ENCODE measurements at places on chromosomes 16 and 17.
A peak's percentile ranks its signal among the peaks of the same experiment; 100 is the strongest.

DNA sequence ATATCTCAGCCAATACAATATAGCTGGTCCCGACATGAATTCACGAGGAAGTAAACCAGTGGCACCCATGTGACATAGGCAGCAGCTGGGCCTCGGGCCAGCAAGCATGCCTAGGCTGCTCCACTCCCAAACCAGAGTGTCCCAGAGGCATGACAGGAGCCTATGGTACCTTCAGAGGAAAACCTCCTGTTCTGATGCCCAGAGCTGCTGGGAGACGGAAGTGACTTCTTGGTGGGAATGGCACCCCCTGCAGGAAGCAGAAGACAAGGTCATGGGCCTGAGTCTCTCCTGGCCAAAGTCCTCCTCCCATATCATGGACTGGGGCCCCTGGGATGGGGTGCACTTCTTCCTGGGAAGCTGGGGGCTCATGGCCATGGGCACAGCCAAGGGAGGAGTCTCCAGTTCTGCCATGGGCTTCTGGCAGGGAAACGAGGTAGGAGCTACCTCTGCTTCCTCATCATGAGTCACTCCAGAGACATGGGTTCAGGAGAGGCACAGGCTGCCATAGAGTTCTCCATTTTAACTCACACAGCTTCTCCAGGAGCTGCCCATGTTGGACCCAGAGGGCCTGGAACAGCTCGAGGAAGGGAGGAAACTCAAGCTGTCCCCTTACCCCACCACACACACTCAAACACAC is 13.4 kb downstream of the FBF1 start:
- DNase-seq = peak; percentile 73

DNA sequence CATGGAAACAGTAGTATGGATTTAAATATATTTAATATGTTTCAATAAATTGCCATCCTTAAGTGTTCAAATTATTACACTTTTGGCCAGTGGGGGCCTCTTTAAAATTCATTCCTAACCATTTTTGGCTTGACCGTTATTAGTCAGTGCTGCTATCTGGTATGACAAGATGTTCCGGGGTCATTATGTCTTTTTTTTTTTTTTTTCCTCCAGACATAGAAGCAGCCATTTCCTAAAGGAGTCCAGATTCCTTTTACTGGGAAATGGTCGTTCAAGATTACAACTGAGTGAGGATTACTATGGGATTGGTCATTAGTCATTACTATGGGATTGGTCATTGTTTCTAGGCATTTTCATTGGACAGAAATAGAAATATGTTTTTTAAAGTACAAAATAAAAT is 53.4 kb downstream of the NF1 start:
- no peak for DNase-seq

DNA sequence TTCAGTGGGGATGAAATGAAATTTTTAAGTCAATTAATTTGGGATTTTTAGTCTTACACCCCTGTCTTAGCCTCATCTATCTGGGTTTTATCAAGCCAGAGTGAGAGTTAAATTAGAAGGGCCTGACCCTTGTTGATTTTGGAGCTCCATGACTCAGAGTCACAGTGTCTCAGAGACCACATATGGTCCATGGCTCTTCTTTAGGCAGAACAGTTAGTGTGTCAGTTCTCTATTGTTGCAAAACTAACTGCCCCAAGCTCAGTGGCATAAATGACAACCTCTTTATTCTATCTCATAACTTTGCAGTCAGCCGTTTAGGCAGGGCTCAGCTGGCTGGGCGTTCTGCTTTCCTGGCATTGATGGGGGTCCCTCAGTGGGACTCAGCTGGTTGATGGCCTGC is 44.7 kb downstream of the IRF8 start:
- DNase-seq = no peak

GRCh38 chr16:10981697-10982216 is 37.4 kb downstream of the CLEC16A start:
- peak; percentile 81 for DNase-seq

DNA sequence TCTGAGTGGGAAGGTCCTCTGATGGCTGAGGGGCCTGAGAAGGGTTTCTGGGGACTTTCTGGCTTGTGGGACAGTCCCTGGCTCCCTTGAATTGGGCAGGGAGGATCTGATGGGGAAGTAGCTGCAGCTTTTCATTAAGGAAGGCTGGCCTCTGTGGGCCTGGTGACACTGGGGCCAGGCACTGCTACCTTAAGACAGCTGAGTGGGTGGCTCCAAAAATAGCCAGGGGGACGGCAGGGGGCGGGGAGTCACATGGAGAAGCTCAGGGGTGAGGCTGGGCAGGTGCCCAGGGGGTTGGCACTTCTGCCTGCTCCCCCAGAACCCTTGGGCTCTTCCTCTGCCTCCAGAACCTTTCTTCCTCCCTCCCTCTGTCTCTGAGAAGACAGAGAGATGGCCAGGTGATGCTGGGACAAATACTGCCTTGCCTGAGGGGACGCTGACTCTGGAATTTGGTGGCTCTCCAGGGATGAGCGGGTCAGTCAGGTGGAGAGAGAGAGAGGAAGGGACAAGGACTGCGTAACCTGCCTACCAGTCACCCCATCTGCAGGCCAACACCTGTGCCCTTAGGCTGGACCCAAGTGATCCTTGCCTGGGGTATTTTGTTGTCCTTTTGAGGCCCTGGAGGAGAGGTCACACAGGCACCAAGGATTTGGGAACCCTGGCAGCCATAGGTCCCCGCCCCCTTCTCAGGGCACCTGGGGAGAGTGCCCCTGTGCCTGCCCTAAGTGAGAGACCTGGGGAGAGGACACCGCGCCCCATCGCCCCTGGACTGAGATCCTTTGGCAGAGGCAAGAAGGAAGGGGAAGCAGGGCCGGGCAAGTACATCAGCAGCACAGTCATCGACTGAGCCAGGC is 1.7 kb upstream of the SGCA start:
- DNase-seq = no peak

DNA sequence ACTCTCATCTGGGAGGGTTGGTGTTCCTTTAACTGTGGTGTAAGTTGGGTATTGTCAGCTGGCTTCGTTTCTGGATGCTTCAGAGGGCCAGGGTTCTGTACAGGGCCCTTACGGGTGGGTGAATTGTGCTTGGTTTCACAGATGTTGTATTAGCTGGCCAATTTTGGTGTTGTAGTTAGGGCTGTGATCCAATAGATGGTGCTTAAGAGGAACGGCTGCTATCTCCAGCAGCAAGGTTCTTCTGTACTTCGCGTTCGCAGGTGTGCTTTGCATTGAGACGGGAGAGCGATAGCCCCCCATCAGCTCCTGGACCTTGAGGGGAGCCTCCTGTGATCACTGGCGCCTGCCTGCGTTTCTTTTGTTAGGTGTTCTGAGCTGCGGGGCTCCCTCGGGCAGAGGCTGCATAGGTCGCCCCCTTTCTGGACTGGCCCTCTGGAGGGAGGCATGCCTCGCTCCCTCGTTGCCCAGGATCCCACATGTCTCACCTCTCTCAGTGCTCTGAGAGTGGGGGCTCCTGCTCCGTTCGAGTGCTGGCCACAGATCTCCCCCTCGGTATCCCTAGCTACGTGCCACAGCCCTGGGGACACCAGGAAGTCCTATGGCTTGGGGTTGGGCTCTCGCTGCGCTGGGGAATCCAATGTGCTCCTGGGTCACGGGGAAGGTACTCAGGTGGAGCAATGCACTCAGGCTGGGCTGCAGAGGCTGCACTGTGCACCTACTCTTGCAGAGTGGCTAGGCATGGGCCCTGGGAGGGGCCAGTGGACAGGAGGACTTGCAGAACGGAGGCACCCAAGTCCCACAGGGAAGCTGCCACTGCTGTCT is 837 bp upstream of the PRDM7 start:
- DNase-seq = peak; percentile 43

- DNase-seq = no peak
Observed at GRCh38 chr16:6993544-6993943, 339.1 kb upstream of the RBFOX1 start.

GRCh38 chr17:63075969-63076368 is 109.9 kb downstream of the TANC2 start:
- DNase-seq = no peak
